Frontal cortex (tissue), 4 donors: ENCODE measurements at places on chromosomes 4 and X. TPM values are rescaled to one million over a fixed set of nuclear protein-coding genes. Genes with fewer than 3 reads are reported as not detected.

The SCRG1 gene
- total RNA-seq, result 2.4 TPM

The RBMXL3 gene
- not detected for total RNA-seq

DNA sequence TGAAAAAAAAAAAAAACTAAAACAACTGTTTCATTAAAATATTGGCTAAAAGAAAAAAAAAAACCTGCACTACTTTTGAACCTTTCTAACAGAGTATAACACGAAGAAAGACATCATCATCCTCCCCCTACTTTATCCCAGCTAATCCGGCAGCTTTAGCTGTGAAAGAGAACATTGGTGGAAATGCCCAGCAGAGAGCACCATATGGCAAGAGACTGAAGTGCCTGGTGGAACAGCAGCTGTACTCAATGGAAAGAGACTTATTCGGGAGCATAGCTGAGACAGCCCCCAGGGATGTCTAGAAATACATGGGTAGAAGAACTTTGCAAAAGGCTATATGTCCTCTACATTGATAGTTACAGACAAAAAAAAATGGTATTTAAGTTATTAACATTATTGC is 30.3 kb downstream of the STPG2 start:
- peak; percentile 1 for DNase-seq

- no peak for DNase-seq
These were observed 364.4 kb upstream of the EPHA5 start for GRCh38 chr4:66034671-66035070.

- DNase-seq, result no peak
These were observed 12.1 kb upstream of the CSN2 start for GRCh38 chr4:69977582-69977981.

- DNase-seq, result no peak
These were observed 464.5 kb upstream of the FAT1 start for GRCh38 chr4:187188118-187188517.

DNA sequence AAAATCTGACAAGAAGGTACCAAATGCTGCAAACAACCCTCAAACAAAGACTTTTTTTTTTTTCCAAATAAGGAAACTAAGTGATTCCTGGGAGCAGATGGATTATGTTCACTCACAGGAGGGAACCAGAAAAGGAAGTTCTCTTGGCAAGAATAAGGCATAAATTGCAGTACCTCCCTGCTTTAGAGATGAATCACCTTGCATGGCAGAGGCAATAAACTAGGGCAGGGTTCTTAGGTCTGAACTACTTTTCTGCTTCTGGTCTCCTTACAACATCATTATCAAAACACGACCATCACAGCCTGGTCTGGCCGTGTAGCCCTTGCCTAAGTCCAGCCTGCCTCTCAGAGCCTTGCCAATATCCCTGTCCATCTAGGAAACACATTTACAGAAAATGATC is 6.3 kb downstream of the TMEM31 start:
- no peak for DNase-seq

DNA sequence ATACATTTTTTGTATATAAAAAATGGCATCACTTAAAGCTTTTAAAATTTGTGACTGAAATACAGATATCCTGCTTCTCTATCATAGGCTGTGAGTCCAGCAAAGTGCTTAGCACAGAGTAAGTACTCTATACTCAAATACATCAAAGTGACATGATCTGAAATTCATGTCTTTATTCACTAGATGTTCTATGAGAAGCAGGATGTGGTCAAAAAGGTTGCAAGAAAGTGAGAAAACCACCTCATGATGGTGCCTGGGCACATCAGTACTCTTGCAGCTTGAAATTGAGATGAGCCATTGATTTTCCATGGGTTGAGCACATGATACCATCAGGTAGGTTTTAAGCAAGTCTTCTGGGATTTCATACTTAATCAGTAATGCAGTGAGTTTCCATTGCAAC is 20.4 kb upstream of the SFRP2 start:
- DNase-seq, result no peak

DNA sequence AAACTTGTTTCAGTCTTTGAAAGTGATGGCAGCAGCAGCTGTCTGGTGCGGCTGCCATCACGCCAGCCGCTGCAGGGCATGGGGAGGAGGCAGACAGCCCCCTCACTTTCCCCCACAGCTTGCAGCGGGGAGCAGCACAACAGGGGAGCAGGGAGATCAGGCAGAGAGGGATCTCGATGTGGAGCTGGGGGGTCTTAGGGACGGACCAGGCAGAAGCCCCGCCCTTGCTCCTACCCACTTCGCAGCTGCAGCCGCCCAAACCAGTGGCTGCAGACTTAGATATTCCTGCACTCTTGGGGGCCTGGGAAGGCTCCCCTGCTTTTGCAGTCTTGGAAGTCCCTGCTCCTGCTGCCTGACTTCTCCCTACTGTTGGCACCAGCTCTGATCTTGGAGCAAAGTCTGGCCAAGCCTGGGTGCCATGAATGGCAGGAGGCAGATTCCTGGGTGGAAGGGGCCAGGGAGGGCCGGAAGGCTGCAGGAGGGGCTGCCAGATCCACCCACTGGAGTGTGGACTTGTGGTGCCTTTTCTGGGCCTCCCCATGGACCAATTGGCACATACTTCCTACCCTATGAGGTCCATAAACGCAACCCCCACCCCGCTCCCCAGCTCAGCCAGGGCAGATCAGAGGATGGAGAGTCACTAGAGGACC is 14.0 kb upstream of the MFAP3L start:
- DNase-seq, result no peak

- DNase-seq, result no peak
These were observed 38.1 kb upstream of the NYX start for GRCh38 chrX:41409006-41409405.
